CD4-positive, alpha-beta T cell treated with Interleukin-15 for 4 hours (primary cell): ENCODE measurements at places on chromosomes 16 and 17.

GRCh38 chr16:75580-76501, 2.2 kb upstream of the MPG start:
- DNase-seq, result no peak

- DNase-seq, result no peak
These were observed 11.3 kb downstream of the RIPOR1 start for GRCh38 chr16:67539691-67540635.

DNA sequence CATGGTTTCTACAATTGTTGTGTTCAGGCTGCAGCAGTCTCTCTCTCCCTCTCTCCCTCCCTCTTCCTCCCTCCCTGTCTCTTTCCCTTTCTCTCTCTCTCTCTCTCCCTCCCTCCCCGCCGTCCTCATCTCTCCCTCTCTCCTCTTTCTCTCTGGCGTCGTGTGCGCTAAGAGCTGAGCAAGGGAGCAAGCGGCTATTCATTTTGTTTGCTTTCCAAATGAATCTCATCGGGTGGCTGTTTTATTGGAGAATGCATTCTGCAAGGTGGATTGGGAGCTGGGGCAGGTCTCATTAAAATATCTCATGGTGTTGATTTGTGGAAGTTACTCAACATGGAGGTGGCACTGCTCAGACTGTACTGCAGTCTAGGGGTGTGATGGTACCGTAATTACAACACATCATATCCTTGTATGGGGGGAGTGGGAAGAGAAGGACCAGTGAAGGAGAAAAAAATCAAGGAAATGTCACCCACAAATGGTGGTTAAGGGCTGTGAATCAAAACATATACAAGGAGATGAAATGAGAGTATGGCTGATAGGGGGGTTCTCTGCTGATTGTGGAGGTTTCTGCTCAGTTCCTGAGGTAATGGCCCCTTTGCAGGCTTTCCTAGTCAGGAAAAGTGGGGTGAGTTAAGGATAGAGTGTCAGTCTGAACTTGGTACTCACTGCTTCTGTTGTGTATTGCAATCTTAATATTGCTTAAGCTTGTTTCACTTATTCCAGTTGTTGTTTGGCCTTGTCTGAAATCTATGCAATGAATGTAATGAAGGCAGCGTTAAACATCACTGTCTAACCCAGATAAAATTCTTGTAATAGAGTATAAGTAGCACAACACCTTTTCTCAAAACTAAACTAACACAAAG, 2.7 kb downstream of the MSL1 start:
- no peak for DNase-seq

DNA sequence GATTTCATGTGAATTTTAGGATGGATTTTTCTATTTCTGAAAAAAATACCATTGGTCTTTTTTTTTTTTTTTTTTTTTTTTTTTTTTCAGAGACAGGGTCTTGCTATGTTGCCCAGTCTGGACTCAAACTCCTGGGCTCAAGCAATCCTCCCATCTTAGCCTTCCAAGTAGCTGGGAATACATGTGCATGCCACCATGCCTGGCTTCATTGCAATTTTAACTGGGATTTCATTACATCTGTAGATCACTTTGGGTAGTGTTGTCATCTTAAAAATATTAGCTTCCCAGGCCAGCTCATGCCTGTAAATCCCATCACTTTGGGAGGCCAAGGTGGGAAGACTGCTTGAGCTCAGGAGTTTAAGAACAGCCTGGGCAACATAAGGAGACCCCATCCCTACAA, 54.8 kb downstream of the TOM1L2 start:
- no peak for DNase-seq

GRCh38 chr17:12656354-12656753, 9.3 kb upstream of the MYOCD start:
- no peak for DNase-seq

- no peak for DNase-seq
These were observed at the start of gene SF3B3 for GRCh38 chr16:70523743-70524398. Gene SF3B3, plus strand, starts transcription at chr16:70523816. Its CDS starts 2,841 bp downstream, at chr16:70526657.

DNA sequence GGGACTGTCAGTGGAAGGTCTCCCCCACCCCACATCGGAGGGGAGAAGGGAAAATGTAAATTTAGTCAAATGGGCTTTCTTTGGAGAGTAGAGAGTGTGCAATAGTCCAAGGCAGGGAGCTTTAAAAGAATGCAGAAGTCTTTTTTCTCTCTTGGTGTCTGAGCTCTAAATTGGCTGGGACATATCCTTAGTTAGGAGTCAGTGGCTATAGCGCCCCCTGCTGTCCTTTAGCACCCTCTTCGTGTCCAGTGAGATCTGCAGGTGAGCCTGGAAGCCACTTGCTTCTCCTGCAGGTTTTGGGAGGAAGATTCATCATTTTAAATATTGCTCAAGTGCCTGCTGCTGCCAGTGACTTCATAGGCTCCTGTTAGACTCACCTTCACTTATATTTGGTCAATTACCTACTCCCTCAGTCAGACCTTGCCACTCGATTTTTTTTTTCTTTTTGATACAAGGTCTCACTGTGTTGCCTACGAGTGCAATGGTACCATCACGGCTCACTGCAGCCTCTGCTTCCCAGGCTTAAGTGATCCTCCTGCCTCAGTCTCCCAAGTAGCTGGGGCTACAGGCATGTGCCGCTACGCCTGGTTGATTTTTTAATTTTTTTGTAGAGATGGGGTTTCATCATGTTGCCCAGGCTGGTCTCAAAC, 174.8 kb downstream of the PRKCB start:
- peak; percentile 81 for DNase-seq

DNA sequence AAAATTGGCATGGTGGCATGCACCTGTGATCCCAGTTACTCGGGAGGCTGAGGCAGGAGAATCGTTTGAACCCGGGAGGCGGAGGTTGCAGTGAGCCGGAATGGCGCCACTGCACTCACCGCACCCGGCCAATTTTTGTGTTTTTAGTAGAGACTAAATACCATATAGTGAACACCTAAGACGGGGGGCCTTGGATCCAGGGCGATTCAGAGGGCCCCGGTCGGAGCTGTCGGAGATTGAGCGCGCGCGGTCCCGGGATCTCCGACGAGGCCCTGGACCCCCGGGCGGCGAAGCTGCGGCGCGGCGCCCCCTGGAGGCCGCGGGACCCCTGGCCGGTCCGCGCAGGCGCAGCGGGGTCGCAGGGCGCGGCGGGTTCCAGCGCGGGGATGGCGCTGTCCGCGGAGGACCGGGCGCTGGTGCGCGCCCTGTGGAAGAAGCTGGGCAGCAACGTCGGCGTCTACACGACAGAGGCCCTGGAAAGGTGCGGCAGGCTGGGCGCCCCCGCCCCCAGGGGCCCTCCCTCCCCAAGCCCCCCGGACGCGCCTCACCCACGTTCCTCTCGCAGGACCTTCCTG, at the start of gene HBQ1:
TSS of gene HBQ1 (plus strand) at position 359 of the 575 bp plus-strand sequence. CDS start at position 387, 28 bp downstream.
- no peak for DNase-seq

GRCh38 chr16:7653746-7654461, 321.3 kb downstream of the RBFOX1 start:
- DNase-seq, result no peak

DNA sequence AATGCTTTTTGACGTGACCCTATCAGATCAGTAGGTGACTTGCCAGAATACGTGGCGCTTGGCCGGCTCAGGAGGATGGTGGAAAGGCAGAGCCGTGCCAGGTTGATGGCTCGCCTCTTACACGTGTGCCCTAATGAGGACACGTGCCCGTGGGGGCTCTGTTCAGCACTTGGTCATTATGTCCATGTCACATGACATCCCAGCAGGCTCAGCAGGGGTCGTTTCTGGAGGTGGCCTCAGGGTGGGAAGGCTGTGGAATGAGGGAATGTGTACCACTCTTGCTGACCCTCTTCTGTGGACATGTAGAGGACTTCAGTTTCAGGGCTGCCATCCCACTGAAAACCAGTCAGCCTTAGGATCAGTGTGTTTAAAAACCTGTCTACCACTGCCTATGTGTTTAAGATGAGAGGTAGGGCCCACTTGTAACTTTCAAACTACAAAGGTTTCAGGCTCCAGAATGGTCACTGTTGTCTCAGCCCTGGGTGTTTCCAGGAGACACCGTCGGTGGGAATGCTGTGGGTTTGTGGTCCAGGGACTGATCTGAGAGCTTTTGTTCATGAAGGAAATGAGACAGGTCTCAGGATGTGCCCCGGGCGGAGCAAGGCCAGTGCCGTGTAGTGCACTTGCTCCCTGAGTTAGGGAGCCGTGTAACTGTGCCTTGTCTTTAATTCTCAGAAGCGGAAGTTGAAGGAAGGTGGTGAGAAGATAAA, 12.1 kb downstream of the UBN1 start:
- DNase-seq, result no peak

- DNase-seq, result no peak
These were observed 73.2 kb upstream of the MRTFB start for GRCh38 chr16:13997933-13998332.

DNA sequence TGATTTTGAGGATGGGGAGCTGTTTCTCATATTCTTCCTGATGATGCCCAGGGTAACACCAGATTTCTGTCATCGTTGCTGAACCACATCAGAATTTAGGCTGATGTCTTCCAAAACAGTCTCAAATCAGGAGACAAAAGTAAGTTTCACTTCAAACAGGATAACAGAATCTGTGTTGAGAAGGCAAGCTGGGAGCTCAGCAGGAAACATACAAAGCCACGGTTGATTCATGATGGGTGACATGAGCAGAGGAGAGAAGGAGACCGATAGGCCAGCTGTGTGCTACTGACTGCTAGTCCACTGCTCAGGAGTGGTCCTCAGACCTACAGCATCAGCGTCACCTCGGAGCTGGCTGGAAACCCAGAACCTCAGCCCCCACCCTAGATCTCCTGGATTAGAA, 62.9 kb upstream of the RCVRN start:
- DNase-seq, result no peak
